Stimulated activated naive CD4-positive, alpha-beta T cell (primary cell): ENCODE measurements at places on chromosomes 12 and 14.
A peak's percentile ranks its signal among the peaks of the same experiment; 100 is the strongest.

- no peak for DNase-seq
Observed at GRCh38 chr12:99232324-99232723, 415.2 kb upstream of the GARIN6 start.

DNA sequence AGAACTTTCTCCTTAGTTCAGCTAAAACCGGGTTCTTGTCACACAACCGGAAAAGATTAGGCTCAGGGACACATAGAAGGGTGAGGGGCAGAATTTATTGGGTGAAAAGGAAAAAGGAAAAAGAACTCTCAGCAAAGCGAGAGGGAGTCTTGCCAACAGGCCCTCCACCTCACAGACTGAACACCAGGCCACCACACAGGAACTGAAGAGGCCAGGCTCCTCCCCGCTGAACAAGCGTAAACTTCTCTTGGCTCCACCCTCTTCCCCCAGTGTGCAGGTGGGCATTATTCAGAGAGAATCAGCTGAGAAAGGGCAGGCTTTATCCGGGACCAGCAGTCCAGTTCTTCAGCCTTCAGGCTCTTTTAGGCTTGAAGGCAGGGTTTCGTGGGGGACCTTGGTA is 125.6 kb upstream of the FGD4 start:
- peak; percentile 3 for DNase-seq

- DNase-seq = no peak
Observed at GRCh38 chr14:56694609-56695008, 115.0 kb downstream of the TMEM260 start.

- peak; percentile 16 for DNase-seq
Observed at GRCh38 chr14:21768116-21768874, 94.7 kb upstream of the OR4E1 start.

- DNase-seq = no peak
Observed at GRCh38 chr14:76217179-76217578, 65.5 kb downstream of the GPATCH2L start.

- DNase-seq = no peak
Observed at GRCh38 chr14:68439676-68440075, 353.2 kb downstream of the ZFP36L1 start.

GRCh38 chr14:99035268-99035667 is 236.7 kb downstream of the BCL11B start:
- DNase-seq = no peak

DNA sequence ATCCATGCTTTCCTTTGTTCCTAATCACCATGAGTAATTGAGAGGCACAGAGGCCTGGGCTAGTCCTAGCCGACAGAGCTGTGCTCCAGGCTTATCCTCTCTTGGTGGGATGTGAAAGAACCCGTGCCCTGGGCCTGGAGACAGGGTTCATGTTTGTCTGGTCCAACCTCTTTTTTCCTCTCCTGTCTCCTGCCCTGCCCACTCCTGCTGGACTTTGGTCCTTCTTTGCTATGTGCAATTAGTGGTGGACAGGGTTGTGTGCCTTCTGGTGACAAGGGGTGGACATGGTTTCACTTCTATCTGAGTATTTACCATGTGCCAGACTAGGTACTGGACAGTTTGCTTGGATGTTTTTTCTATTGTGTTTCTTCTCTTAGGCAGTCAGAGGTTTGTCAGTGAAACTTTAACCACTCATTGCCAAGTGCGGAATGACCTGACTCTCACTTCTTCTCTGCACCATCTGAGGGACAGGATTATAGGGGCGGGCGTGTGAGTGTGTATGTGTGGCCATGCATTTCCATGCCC is 126.1 kb downstream of the SMOC1 start:
- no peak for DNase-seq

GRCh38 chr12:67677166-67677565 is 28.6 kb downstream of the DYRK2 start:
- no peak for DNase-seq

DNA sequence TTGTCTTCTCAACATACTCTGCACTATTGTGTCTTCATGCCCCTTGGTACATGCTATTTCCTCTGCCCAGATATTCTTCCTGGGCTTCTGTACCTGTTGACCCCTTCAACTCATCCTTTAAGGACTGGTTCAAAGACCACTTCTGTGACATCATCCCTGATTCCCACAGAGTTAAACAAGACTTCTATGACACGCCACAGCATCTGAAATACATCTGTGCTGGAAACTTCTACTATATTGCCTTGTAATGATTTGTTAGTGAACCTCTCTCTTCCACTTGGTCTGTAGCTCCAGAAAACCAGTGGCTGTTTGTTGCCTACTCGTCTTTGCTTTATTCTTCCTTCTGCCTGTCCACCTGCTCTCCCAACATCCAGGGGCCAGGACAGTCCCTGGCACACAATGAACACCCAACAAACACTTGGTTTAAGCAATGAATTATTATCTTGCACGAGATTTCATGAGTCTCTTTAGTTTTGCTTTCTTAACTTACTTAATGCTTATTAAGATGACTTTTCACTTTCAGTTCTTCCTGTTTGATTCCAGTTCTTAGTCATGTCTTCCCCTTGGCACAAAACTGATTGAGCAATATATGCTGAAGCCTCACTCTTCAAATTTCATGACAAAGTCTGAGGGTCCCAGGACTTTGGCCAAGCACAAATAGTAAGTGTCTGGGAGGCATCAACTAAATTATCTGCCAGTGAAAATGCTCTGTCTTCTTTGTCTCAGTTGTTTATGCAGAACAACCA is 485.9 kb downstream of the APAF1 start:
- DNase-seq = no peak

- DNase-seq = no peak
Observed at GRCh38 chr14:92160619-92161018, 38.9 kb downstream of the CPSF2 start.
